ENCODE measurements at places on chromosomes 5 and 9.

GRCh38 chr5:12861886-12862654 is 957.8 kb upstream of the CTNND2 start:
- DNase-seq = no peak

DNA sequence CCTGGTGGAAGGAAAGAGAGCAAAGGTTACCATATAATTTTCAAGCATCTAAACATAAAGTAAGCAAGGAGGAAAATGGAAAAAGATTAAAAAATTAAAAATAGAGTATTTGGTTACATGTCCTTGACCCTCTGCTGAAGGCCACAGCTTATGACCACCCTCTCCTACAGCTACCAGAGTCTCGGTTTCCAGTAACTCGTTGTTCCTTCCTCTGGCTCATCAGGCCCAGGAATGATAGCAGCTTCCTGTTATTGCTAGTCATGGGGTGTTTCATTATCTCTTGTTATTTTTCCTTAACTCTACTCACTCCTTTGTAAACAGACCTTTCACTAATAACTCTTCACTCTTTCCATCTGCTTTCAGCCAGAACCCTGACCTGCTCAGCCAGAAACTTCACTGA is 102.2 kb downstream of the YTHDC2 start:
- no peak for DNase-seq

GRCh38 chr5:102755686-102756371 is 724 bp downstream of the PAM start:
- DNase-seq = peak; percentile 62

DNA sequence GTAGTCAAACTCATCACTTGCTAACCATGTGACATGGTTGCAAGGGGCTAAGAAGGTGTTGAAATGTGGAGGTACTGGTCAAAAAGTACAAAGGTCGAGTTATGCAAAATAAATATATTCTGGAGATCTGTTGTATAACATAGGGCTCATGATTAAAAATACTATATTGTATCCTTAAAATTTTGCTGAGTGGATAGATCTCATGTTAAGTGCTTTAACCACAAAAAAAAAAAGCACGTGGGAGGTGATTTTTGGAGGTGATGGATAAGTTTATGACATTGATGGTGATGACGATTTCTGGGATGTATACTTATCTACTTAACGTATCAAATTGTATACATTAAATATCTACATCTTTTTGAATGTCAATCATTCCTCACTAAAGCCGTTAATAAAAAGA is 96.2 kb upstream of the PAPPA start:
- DNase-seq = no peak

DNA sequence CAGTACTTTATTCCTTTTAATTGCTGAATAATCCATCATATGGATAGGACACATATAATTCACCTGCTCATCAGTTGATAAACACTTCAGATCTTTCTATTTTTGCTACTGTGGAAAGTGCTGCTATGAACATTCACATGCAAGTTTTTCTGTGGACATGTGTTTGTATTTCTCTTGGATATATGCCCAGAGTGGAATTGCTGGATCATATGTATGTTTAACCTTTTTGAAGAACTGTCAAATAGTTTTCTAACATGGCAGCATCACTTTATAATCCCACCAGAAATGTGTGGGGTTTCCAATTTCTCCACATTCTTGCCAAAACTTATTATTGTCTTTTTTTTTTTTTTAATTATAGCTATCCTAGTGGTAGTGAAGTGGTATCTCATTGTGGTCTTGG is 15.1 kb downstream of the CARTPT start:
- no peak for DNase-seq

DNA sequence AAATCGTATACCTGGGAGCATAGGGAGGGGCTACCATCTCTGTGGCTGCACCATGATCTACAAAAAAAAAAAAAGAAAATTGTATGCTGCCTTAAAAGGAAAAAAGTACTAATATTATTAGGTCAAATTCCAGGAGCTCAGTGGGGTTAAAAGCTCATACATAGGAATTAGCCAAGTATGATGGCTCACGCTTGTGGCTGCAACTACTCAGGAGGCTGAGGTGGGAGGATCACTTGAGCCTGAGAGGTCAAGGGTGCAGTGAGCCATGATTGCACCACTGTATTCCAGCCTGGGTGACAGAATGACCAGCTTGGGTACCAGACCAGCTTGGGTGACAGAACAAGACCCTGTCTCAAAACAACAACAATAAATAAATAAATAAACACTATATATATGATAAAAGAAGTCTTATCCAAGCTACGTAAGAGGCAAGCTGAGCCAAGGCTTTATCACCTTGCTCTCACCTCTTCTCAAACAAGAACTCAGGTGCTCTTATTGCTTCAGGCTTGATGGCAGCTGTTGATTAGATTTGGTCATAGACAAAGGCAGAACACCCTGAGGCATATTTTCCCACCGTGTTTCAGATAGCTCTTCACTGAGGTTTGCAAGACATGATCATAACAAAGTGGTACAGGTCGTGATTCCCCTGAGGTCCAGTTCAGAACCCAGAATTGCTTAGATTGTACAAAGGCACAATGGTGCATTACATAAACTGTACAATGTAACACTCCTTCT is 3.3 kb upstream of the FBXW11 start:
- no peak for DNase-seq

- DNase-seq = no peak
Observed at GRCh38 chr5:12570688-12571087, 666.4 kb upstream of the CTNND2 start.

DNA sequence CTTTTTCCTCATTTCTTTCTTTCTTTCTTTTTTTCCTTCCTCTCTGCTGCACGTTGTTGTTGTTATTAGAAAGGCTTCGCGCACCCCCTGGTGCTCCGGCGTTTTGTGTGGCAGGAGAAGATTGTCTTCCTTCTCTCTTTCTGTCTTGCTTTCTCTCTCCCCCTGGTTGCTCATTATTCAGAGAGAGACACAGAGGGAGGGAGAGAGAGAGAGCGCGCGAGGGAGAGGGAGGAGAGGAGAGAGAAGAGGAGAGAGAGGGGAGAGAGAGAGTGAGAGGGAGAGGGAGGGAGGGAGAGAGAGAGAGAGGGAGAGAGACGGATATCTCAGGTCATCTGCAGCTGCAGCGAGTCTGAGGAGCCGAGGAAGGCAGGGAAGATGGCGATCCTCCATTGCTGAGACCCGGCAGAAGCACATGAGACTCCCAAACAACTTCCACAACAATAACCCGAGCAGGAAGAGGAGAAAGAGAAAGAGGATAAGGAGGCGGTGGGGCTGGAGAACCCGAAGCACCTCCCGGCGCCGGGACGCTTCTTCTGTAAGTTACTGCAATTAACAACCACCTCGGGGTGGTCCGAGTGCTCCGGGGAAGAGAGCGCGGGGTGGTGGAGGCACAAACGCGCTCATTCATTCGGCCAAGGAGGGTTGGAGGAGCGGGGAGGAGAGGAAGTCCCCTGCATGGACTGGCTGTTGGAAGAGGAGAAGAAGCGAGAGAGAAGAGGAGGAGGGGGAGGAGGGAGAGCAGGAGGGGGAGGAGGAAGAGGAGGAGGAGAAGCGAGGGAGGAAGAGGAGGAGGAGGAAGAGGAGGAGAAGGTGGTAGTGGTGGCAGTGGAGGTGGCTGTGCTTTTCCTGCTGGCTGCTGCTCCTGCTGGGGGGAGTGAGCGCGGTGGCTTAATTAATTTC is at the start of gene ZNF462:
TSS of gene ZNF462 (plus strand) at position 346 of the 900 bp plus-strand sequence. CDS start 60,218 bp downstream, outside the sequence.
- DNase-seq = peak; percentile 66

DNA sequence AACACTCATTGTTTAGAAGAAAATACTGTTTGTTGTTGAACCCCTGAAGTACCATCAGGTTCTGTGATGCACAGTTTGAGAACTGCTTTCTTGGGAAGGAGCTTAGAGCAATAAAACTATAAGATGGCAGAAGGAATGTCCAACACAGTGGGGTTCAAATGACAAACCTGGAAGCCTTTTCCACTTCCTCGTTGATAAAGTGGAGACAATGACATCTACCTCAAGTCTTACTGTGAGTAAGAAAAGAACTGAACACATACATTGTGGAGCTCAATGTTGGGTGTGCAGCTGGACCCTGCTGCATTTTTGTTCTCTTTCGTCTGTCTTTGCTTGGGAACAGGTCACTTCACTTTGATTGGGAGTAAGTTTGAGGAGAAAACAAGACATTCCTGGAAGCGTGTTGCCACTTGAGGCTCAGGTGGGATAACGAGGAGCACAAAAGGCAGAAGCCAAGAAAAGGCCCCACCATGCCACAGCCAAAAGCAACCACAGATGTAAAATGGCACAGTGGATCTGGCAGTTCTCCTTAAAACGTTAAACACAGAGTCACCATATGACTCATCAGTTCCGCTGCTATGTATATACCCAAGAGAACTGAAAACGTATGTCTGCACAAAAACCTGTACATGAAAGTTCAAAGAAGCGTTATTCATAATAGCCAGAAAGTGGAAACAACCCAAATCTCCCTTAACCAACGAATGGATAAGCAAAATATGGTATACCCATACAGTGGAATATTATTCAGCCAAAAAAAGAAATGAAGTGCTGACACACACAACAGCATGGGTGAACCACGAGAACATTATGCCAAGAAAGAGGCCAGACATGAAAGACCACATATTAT is 42.9 kb upstream of the SUB1 start:
- DNase-seq = no peak

- DNase-seq = peak; percentile 93
Observed at GRCh38 chr5:36876965-36877666, 547 bp downstream of the NIPBL start.

GRCh38 chr9:31045810-31046209 is 1338.6 kb upstream of the ACO1 start:
- no peak for DNase-seq

GRCh38 chr5:717143-717542 is 24.0 kb upstream of the TPPP start:
- DNase-seq = no peak

DNA sequence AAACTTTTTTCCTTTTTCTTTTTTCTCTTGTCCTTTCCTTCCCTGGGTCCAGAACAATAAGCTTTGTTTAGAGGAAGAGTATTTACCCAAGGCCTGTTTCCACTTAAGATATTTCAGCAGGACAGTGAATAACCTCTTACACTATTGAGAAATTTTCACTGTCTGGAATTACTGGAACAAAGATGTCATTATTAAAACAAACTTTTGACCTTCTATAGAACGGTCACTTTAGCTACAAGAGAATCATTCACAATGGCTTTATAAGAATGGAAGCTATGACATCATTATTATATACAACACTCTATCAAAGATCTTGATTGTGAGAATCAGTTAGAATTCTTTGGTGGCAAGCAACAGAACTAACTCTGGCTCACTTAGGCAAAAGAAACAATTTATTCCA is 22.0 kb upstream of the ARHGAP26 start:
- DNase-seq = no peak

- no peak for DNase-seq
Observed at GRCh38 chr9:33129251-33129885, 37.8 kb downstream of the B4GALT1 start.

GRCh38 chr5:131367219-131367860 is 103.5 kb downstream of the CDC42SE2 start:
- DNase-seq = no peak

- no peak for DNase-seq
Observed at GRCh38 chr5:62686692-62687091, 108.1 kb downstream of the LRRC70 start.

GRCh38 chr9:129509533-129509928 is 111.4 kb downstream of the C9orf50 start:
- no peak for DNase-seq

- DNase-seq = peak; percentile 68
Observed at GRCh38 chr5:174935854-174936474, 211.6 kb downstream of the MSX2 start.

DNA sequence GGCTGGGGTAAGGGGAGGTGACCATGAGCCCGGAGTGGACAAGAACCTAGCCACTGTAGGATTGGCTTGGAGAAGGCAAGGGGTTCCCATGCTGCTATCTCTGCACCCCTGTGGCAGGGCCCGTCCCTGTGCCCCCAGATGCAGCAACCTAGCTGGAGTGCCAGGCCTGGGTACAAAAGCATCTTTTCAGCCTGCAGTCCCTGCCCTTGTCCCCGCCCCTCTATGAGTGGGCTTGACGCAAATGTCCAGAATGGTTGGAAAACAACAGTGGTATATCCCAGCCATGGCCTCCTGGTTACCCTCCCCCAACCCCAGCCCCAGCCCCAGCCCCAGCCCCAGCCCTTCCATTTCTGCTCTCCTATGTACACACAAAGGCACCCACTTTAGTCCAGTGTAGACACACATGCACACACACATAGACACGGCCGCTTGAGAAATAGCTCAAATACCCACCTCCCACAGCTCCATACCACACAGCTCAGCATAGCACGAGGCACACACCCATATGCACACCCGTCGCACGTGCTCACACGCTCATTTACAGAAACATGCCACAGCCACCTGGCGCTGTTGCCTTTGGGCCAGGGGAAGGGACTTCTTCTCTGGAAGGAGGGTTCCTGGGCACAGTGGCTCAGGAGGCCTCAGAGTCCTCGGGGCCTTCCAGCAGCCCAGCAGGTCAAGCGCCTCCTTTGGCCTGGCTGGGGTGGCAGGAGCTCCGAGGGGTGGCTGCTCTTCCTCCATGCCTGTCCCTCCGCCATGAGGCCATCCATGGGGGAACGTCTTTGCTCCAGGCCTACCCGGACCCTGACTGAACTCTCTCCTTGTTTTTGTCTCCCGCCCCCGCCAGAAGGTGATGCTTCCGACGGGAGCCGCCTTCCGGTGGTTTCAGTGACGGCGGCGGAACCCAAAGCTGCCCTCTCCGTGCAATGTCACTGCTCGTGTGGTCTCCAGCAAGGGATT is 34.1 kb downstream of the CXXC5 start:
- no peak for DNase-seq

GRCh38 chr9:126502417-126503332 is 111.1 kb upstream of the LMX1B start:
- DNase-seq = no peak

DNA sequence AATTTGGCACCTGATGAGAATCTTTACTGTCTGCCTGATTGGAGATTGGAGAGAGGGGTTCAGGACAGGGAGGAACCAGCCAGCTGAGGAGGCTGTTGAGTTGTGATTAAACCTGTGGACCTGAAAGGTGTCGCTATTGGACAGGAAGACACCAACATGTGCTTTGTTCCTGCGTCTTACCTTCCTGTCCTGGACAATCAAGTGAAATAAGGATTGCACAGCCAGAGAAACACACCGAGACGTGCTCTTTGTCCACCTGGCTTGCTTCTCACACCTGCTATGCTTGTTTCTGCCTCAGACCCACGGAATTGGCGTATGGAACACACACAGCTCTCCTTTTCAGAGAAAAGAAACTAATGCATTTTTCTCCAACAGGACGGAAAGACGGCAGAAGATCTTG is 57.7 kb upstream of the CTSL start:
- no peak for DNase-seq

GRCh38 chr5:108521841-108522506 is 140.1 kb upstream of the FBXL17 start:
- DNase-seq = peak; percentile 29

All from NCI-H748 treated with DMSO at 0.1 percent for 48 hours (cell line).